ENCODE measurements at places on chromosomes 12 and 14.

GRCh38 chr12:115439008-115439601, 755.1 kb upstream of the TBX3 start:
- no peak for DNase-seq

GRCh38 chr12:588024-588322, 75.3 kb downstream of the NINJ2 start:
- DNase-seq: no peak

- DNase-seq: no peak
Observed at GRCh38 chr12:82783435-82783834, 96.7 kb downstream of the TMTC2 start.

GRCh38 chr14:39383741-39384140, 48.5 kb downstream of the FBXO33 start:
- DNase-seq: no peak

DNA sequence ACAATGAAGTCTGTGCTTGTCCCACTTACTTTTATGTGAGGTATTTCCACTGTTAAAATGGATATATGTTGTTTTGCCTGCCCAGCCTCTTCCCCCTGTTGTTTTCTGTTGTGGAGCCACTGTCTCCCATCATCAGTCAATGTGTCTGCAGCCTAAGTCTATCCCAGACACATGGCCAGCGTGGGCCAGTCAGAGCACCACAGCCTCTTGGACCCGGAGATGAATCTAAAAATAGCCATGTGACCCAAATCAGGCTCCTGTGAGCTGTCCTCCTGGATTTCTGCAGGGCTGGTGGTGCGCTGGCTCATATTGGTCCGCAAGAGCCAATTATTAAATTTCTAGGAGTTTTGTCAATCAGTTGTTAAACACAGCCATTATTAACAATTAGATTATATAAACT, 44.0 kb upstream of the PRICKLE1 start:
- DNase-seq: no peak

DNA sequence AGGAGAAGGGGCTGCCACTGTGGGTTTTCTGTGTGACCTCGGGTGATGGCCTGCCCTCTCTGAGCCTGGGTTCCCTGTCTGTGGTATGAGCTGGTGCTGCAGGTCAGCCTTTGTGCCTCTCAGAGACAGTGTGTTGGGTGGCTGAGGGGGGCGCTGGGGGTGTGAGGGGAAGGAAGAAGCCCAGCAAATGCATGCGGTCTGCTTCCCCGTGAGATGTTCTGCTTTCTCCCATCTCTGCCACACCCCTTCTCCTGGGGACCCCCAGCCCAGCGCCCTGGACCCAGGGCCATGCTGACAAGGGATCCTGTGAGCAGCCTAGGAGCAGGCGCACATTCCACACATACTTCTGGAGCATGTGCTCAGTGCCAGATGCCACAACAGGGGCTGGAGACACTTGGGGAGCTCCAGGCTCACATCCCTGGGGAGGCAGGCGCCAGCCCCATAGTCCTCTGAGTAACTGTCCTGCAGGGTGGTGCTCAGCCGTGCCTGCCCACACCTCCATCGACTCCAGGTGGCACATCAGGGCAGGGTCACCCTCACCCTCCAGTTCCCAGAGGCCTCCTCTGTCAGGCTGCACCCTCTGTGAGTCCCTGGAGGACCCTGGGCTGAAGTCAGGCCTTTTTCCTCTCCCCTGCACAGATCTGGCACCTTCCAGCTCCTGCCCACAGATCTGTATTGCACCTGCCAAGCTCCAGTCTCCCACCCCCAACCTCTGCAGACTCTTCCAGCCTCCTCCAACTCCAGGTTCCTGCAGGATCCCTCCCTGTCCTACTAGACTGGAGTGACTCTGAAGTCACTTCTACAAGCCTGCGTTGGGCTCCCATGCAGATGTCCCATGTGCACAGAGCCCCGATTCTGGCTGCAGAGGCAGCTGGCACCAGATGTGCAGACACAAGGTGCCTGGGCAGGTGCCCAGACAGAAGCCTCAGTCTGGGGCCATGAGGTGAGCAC, 205.6 kb downstream of the KIF26A start:
- DNase-seq: no peak

DNA sequence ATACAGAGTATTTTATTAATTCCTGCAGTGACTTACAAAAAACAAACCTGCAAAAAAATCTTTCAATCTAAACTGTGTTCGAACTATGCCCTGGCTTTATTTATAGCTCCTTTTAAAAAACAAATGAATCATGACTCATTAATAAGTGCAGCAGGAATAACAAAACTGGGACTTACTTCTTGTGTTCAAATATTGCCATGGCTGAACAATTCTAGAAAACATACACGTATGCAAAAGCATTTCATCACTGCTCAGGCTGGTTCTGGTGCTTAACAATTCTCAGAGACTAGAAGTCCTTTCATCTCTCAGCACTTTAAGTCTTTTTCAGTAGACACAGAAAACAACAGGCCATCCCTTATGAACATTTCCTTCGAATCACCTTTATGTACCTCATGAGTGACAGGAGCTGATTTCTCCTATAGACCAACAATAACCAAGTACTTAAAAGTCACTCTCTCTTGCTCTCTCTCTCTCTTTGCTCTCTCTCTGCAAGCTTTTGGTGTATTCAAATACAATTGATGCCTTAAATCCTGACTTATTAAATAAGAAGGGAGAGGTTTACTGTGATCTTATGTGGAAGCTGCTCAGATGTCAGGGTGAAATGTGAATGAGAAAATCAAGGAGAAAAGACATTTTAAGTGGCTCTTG, 268.8 kb downstream of the TTC8 start:
- no peak for DNase-seq

- DNase-seq: no peak
Observed at GRCh38 chr12:82383930-82384552, 25.7 kb downstream of the METTL25 start.

DNA sequence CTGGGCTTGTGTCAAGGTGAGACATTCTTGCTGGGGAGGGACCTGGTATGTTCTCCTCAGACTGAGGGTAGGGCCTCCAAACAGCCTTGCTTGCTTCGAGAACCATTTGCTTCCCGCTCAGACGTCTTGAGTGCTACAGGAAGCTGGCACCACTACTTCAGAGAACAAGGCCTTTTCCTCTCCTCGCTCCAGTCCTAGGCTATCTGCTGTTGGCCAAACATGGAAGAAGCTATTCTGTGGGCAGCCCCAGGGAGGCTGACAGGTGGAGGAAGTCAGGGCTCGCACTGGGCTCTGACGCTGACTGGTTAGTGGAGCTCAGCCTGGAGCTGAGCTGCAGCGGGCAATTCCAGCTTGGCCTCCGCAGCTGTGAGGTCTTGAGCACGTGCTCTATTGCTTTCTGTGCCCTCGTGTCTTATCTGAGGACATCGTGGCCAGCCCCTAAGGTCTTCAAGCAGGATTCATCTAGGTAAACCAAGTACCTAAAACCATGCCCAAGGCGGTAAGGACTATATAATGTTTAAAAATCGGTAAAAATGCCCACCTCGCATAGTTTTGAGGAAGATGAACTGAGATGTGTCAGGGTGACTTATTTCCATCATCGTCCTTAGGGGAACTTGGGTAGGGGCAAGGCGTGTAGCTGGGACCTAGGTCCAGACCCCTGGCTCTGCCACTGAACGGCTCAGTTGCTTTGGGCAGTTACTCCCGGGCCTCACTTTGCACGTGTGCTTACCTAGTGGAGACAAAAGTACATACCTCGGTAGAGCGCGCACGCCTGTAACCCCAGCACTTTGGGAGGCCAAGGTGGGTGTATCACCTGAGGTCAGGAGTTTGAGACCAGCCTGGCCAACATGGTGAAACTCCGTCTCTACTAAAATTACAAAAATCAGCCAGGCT, 4.3 kb downstream of the GAPDH start:
- no peak for DNase-seq

DNA sequence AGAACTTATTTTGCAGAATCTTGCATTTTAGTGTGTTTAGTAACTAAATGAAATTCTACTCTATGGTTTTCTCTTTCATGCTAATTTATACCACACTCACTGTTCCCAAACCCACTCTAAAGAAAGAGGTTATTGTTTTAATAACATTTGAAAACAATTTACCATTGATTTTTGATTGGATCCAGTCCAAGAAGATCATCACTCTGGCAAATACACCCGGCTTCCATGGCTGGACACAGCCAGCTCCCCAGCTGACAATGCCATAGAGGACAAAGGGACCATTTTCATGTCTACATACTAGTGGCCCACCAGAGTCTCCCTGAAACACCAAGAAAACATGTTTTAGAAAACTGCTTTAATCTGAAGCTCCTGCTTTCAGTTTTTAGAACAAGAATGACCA, 42.4 kb downstream of the OVCH1 start:
- no peak for DNase-seq

- DNase-seq: no peak
Observed at GRCh38 chr12:58416236-58416635, 474.9 kb downstream of the ATP23 start.

- DNase-seq: no peak
Observed at GRCh38 chr14:51581017-51581881, 70.5 kb upstream of the FRMD6 start.

GRCh38 chr12:13039328-13039956, 4.7 kb upstream of the FAM234B start:
- no peak for DNase-seq

- no peak for DNase-seq
Observed at GRCh38 chr12:120241561-120242274, 23.8 kb downstream of the PXN start.

DNA sequence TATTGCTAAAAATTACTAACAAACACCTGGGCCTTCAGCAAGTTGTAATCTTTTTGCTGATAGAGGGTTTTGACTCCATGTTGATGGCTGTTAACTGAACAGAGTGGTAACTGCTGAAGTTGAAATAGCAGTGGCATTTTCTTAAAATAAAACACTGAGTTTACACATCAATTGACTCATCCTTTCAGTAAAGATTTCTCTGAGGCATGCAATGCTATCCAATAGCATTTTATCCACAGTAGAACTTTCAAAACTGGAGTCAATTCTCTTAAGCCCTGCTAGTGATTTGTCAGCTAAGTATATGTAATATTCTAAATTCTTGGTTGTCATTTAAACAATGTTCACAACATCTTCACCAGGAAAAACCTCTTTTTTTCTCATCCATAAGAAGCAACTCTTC, 59.5 kb downstream of the CMAS start:
- DNase-seq: no peak

DNA sequence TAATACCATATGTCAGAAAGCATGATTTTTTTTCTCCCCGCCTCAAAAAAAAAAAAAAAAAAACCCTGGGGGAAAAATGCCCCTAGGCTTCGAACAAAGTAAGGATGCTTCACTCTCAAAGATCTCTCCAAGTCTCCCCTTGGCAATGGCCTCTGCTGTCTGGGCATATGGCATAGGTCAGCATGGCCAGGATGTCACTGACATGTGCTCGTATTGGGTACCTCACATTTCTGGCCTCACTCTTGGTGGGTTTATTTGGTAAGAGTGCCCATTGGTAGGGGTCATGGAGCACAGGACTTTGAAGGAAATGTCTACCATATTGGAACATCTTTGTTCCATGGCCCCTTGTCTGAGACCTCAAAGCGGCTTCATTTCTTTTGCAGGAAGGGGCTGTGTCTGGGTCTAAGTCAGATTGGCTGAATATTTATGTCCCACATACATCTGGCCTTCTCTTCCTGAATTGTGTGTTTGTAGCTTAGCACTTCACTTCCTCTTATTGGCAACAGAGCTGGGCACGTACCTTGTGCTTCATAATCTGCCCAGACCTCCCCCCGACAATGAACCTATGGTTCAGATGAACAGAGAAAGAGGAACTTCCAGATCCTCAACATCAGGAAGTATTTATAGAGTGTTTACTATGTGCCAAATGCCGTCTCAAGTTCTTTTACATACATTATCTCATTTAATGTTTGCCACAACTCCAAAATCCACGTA, 36.3 kb upstream of the OAS1 start:
- no peak for DNase-seq

- DNase-seq: no peak
Observed at GRCh38 chr12:15632708-15633107, 156.5 kb downstream of the EPS8 start.

- no peak for DNase-seq
Observed at GRCh38 chr12:2804393-2805142, 7.9 kb upstream of the ITFG2 start.

DNA sequence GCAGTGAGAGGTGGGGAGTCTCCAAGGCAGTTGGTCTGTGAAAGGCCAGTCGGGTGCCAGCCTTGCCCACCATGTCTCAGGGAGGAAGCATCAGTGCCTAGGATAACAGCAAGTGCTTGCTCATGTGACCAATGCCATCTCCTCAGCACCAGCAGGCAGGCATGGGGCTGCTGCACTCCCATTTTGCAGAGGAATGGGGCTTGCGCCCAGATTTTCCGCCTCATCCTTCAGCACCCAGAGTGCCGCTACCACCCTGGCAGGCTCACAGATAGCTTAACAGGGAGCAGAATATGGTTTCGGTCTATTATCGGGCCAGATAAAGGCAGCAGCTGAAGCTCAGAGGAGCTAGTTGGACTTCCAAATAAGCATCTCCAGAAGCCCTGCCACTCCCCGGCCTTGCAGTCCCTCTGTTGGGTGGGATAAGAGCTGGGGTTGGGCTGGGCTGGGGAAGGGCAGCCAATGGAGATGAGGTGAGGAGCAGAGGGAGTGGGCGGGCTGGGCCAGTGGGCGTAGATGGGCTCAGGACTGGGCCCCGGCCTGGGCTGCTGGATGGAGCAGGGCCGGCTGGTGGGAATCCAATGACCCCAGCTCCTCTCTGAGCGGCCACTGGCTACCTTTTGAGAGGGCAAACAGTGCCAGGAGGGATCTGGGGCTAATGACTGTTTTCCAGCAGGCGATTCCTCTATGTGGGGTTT, 8.4 kb upstream of the KRT80 start:
- no peak for DNase-seq
